ENCODE measurements at places on chromosomes 13 and 19.

DNA sequence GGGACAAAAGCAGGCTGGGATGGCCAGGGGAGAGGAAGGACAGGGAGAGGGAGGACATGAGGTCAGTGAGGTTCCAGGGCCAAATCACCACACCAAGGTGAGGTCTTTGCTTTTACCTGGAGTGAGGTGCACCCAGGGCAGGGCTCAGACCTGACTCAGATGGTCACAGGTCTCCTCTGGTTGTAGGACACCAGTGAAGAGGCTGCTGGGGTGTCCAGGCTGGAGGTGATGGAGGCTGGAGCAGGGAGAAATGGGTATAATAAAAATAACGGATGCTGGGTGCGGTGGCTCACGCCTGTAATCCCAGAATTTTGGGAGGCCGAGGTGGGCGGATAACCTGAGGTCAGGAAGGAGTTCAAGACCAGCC, 6.9 kb downstream of the GRAMD1A start:
- no peak for DNase-seq

DNA sequence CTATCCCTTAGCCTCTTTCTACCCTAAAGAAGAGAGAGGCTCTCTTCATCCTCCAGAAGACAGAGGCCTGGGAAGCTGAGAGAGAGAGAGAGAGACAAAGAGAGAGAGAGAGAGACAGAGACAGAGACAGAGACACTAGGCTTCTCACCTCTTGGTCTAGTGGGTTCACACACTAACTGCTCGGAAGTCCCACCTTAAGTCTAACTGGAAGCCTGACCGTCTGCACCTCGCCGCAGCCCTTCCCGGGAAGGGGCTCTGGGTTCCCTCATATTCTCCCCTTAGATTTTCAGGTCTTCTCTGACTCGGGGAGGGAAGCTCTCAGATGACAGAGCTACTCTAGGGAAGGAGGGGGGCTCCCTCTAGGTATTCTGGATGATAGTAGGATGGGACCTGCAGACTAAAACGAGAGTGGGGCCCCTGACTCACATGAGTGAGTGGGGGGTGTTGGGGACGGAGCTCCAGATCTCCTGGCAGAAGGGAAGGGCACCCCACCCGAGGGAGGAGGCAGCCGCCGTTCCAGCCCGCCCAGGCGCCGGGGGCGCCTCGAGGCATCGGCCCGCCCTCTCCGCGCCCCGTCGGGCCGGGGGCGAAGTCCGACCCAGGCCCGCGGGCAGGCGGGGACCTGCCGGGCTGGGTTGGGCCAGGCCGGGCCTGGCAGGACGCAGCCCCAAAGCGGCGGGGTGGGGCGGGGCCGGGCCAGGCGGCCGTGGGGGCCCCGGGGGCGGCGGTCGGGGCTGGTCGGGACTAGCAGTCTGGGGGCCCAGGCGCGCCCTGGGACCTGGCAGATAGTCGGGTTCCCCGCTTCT, 2.0 kb upstream of the JUNB start:
- DNase-seq: peak; percentile 84

DNA sequence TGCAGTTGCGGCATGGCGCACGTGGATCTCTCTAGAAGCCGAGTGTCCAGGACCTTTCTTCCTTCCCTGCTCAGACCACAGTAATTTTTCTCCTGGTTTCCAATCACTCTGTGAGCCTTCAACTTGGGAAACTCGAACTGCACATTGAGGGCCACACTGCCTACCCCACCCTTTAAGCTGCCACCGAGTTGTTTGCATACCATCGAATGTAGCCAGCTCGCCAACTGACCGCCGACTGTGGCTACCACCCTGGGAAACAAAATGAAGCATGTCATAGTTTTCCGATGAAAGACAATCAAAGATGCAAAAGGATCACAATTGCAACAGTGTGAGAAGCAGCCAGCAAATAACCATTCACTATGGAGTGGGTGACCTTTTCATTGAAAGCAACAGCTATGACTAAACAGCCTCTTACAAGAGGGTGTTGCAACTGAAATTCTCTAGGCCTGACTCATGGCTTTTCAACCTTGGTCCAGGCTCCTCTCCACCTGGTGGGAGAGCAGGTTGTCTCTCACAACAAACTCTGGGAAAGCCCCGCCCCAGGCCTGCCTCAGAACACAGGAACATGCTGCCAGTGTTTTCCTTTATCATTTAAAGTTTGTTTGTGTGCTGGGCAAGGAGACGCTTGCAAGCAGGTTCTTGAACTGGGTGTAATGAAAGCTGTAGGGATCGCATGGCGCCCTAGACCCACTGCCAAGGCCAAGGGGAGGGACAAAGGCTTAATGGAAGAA, 141.7 kb upstream of the SERP2 start:
- peak; percentile 39 for DNase-seq

DNA sequence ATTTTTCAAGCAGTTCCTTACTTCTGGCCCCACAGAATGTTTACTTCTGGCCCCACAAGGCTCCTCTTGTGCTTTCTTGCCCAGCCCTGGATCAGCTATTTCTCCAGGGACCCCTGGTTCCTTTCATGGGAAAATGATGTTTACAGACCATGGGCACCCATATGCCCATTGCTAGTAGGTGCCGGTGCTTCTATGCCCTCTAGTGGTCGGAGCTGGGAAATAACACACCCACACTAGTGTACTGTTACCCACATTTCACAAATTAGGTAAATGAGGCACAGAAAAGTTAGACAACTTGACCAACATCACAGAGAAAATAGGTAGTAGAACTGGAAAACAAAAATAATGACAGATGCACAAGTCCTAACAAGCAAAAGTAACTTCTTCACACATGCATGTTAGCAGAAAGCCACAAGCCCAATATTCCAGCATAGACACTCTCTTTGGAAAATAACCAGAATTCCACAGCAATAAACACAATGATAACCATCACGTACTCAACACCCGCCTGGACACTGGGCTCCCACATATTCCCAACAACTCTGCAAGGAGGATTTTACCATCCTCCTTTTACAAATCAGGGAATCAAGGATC, 1.3 kb upstream of the CEACAM6 start:
- peak; percentile 78 for DNase-seq

DNA sequence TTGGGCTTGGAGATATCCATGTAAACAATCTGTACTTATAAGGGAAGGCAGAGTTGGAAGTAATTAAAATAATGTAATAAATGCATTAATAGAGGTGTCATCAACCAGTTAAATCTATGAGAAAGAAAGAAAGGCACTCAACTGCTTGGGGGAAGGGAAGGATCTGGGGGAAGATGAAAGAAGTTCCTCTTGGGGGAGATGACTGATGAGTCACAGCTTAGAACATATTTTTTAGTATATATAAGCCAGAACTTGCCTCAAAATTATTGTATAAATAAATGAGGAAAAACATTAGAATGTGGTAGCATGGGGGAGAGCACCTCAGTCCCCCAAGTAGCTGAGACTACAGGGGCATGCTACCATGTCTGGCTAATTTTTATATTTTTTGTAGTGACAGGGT, 205.8 kb downstream of the GGACT start:
- no peak for DNase-seq

DNA sequence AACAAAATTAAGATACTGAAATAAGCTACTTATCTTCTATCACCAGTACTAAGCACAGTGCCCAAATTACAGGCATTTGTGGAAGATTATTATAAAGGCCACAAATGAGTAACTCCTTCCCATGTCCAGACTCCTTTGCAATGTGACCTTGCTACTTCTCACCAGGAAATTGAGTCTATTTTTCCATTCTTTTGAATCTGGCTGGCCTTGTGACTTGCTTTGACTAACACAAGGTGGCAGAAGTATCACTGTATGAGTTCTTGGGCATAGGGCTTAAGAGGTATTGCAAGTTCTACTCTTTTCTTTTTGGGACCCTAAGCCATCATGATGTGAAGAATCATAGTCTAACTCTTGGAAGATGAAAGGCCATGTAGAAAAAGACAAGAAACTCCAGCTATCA, 49.9 kb downstream of the UGGT2 start:
- DNase-seq: no peak

- no peak for DNase-seq
These were observed 116.6 kb upstream of the UQCRFS1 start for GRCh38 chr19:29329460-29330134.

DNA sequence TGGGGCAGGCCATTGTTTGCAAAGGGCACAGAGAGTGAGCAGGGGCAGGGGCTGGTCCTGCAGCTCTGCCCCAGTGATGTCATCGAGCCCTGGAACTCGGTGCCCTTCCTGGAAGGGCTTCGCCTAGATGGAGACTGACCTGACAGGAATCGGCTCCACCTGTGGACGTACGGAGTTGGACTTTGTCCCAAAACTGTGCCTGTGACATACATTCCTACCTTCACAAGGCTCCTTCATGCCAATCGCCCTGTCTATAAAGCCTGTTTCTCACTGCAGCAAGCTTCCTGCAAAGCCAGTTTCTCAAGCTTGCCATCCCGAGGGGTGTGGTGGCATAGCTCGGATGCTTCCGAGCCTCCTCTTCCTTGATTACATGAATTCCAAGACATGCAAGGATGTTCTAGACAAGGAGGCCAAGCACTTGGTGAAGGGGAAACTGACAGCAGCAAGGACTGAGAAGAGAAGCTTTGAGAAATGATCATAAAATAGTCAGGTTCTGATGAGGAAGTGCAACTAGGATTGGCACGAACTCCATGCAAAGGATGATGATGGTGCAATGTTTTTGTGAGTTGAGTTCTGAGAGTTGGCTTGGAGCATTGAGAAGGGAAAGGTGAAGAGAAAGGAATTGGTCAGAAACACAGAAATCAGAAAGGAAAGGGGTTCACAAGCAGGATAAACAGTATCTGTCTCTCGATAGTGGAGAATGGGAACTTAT, 73.6 kb upstream of the STK24 start:
- peak; percentile 96 for DNase-seq

GRCh38 chr19:3573858-3574637, 1.3 kb downstream of the HMG20B start:
- DNase-seq: peak; percentile 99

DNA sequence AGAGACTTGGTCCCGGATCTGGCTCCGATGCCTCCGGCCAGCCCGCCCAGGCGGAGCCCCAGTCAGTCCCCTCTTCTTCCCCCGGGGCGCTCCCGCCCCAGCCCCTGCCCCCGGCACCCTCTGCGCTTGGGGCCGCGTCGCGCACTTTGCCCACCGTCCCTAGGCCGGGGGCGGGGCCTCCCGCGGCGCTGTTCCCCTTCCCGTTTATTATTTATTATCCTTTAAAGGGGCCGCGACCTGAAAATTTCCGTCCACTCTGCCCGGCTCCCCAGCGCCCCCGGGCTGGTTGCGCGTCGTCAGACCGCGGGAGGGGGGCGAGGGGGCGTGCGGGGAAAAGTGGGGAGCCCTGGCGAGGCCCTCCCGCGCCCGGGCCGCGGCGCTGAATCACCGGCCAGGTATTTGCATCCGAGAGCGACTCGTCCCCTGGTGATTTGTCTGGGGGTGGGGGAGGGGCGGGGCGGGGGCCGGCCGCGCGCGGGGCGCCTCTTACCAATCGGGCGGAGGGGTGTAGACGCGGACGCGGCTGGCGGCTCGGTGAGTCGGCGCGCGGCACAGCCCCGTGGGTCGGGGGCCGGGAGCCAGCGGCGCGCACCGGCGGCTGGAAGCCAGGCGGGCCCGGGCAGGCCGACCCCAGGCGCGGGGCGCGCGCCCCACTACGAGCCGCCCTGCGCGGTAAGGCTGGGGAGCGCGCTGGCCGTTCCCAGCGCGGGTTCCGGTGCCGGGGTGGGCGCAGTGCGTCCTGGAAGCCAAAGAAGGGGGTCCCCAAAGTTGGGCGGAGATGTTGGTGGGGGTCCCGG, at the start of gene ARID3A:
Gene ARID3A, plus strand, starts transcription at position 510 of the 797 bp plus-strand sequence. CDS start 3,494 bp downstream, outside the sequence.
- peak; percentile 83 for DNase-seq

DNA sequence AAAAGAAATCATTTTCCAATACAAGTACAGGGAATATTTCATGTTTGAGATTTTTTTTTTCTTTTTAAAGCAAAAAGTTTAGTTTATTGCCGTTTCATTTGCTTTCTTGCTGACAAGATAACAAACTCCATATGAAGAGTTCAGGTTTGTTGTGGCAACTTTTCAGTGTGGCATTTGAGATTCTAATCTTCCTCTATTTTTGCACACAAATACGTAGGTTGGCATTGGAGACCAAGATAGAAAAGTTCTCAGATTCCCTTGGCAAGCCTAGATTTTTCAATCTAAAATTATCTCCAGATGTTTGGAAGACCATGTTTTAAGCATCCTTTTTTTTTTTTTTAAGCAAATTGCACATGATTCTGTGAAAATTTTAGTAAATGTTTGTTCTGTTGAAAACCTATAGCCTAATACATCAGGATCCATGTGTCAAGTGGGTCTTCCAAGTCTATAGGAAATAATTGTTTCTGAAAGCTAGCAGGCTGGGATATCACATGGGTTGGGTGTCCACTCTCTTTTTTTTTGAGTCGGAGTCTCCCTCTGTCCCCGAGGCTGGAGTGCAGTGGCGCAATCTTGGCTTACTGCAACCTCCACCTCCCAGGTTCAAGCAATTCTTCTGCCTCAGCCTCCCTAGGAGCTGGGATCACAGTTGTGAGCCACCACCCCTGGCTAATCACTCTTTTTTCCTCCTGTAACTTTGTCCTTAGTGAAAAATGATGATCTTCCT, 2.6 kb downstream of the GARRE1 start:
- DNase-seq: no peak

GRCh38 chr13:26594363-26594762, 36.9 kb downstream of the WASF3 start:
- DNase-seq: no peak

DNA sequence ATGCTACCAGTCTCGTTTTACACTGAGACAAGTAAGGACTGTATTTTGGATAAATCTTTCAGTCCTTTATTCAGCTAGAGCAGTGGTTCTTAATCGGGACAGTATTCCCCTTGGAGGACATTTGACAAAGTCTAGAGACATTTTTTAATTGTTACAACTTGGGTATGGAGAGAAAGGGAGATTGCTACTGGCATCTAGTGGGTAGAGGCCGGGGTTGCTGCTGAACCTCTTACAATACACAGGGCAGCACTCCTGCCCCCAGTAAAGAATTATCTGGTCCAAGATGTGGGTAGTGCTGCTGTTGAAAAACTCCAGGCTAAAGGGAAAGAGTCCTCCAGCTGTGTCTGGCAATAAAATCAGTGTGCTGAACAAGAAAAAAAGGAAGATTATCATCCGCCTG, 334.8 kb downstream of the SLC7A1 start:
- DNase-seq: no peak

- DNase-seq: no peak
These were observed 125.5 kb downstream of the ENOX1 start for GRCh38 chr13:43661161-43661830.

DNA sequence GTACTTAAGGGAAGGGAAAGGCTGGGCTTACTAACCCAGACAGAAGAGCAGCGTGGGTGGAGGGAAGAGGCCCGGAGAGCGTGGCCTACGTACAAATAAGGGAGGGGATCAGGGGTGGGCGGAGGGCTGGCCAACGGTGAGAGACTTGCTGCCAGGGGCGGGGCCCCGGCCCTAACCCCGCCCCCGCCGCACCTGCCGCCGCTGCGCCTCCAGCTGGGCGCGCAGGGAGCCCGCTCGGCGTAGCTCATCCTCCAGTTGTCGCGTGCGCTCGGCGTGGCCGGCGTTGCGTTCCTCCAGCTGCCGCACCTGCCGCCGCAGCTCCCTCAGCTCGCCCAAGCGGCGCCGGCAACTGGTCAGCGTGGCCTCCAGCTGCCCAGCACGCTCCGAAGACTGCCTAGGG, 5.7 kb downstream of the HOOK2 start:
- DNase-seq: peak; percentile 74

Data from left colon (tissue), 2 donors.